Caudate nucleus (tissue), 63 donors: ENCODE measurements at places on chromosomes 3 and 15.

DNA sequence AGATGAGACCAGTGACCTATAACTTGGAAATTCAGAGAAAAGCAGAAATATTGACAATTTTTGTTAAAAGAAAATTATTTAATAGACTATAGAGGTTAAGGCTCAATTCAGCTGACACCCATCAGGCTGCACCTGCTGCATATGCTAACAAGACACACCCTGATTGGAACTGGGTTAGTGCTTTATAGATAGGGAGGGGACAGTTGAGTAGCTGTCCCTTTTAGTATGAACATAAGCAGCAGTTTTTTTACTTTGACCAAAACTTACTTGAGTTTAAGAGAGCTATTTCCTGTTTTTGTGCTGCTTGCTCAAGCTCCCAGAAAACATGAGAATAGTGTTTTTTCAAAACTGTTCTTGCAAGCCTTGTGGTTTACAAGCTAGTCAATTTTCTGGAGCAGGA is 292.6 kb downstream of the LRRC3B start:
- no peak for DNase-seq

DNA sequence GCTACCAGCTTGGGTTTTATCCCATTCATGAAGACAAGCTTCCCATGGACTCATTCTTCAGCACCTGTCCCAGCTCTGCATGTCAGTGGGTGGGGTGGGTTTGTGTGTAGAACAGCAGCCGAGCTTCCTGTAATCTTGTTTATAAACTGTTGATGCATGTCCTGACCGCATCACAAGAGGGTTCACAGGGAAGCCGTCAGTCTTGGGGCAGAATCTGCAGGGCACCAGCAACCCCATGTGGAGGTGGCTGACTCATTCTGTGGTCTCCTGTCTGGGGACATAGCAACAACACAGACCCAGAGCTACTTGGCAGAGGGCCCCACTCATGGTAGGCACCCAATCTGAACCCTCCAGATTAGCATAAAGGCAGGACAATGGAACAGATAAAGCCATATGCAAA is 35.6 kb downstream of the DAPK2 start:
- no peak for DNase-seq

DNA sequence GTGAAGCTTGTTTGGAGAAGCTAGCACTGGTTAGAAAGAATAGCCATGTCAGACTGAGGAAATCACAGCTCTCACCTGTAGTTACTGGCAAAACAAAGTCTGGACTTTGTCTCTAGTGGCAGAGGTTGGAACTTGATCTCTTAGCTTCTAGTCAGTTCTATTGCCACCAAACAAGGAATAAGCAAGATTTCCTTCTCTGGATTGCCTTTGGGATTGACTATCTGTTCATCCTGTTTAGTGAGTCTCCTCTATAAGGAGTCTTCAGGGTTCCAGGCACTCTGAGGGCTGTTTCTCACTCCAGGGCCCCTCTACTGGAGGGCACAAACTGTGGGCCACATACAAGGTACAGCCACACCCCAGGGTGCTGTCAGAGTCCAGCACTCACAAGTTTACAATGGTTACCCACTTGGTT is 426.6 kb upstream of the THBS1 start:
- DNase-seq: no peak

DNA sequence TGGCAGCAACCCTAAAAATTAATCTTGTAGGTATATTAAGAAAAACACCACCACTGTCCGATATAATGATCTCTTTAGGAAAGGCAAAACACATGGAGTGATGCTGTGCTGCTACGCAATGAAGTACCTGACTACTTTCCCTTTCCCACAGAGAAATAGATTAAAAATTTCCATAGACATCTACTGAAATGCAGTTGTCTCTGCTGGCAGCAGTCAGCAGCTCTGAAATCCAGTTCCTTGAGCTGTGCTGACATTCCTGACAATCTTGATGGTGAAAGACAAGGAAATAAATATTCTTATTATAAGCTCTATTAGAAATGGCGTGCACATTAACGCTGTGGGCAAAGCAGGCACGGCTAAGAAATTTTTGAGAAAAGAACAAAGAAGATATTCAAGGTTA is 287.6 kb downstream of the IL5RA start:
- no peak for DNase-seq

DNA sequence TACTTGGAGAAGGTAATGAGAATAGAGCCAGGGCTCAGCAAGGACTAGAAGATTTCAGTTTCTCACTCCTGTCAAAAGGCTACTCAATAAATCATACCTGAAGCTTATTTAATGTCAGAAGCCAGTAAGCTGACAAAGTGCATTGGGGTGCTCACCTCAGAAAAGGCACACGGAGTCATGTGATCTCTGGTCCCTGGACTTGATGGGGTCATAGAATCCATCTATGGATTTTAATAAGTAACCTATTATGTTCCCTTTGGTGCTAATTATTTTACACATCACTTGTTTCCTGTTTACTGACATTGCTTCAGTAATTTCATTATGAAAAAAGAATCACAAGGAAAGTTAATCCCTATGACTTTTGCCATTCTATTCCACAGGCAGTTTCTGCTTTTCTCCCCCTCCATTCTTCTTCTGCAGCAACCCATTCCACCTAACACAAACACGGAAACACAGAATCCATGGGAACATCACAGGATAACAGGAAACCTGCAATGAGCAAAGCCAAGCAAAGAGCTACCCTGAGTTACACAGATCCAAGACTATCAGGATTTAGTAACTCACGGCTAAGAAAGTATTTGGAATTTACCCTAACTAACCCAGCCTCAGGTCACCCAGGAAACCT is 159.6 kb downstream of the MEIS2 start:
- DNase-seq: no peak

- DNase-seq: no peak
Measured at GRCh38 chr3:27976933-27977332, 254.8 kb upstream of the EOMES start.

DNA sequence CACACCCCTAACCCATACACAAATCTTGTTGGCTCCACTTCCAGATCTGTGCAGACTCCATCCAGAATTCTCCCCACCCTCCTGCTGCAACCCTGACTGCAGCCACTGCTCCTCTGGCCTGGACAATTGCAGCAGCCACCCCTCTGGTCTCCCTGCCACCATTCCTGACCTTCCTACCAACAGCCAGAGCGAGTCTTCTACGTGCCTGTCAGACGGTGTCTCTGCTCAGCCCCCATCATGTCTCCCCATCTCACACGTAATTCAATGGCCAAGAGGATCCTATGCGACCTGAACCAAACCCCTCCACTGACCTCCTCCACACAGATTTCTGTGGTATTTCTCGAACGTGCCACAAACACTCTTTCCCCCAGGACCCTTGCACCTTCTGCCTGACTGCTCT is 103.3 kb downstream of the TPRA1 start:
- no peak for DNase-seq

DNA sequence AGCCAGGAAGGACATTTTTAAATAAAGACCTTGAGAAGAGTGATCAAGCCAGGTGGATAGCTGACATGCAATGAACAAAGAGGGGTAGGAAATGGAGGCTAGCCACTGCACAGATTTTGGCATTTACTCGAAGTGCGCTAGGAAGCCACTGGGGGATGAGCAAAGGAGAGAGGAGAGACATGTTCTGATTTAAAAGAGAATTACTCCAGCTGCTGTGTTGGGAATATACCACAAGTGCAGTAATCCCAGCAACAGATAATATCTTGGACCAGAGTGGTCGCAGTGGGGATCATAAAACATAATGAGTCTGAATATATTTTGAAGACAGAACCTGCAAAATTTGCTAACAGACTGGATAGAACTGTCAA is 19.9 kb downstream of the KPNA4 start:
- DNase-seq: no peak

DNA sequence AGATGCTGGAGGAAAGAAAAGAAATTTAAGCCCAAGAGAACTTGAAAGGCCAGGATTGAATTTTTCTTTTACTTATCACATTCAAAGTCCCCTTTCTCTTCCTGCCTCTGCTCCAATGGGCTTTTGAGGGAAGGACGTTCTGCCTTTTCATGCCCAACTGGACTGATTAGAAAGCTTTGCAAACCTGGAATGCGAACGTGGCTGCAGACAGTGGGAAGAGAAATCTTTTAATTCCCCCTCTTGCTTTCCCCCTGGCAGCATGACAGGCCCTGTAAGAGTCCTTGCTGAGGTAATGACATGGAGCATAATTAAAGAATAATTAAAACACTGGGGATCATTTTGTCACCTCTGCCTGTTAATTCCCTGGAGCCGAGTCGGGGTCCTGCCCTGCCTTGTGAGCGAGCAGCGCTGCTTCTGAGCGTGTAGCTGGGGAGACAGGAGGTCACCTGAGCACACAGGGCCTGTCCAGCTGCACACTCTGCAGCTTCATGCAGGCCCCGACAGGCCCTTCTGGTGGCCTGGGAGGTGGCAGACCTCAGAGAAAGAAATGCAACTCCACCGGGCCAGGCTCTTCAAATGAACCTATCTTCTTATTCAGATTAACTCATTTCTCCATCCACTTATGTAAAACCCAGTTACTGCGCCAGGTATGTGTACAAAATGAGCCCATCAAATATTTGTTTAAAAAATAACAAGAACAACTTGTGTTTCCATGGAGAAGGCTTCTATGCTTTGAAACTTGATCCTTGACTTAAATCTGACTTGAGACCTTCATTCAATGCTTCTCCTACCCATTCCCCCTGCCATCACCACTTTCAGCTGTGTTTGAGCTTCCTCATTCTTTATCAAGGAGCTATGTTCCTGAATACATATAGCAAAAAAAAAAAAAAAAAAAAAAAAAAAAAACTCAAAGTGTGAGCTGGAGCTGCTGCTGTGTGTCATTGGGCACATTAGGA is 628.2 kb upstream of the CFAP20DC start:
- DNase-seq: no peak

- no peak for DNase-seq
Measured at GRCh38 chr3:158128755-158129154, 18.9 kb downstream of the RSRC1 start.

DNA sequence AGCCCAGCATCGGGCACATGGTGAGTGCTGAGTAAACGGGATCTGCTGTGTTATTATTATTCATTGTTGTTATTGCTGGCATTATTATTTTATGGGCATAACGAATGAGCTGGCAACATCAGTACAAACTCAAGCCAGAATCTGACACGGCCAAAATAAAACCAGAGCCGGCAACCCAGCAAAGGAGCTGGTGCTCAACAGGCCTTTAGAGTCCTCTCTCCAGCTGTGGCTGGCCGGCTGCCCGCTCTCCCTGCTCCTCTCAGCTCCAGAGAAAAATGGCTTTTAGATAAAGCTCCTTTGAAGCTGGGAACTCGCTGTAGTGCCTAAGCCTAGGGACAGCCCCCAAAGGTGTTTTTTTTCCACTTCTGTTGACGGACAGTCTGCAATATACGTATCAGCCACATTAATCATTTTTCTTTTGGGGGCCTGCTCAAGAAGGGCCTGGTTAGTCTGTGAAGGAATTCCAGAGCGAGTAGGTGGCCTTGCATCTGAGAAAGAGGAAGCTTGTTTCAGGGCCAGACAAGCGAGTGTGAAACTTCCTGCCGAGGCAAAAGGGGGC is 193.9 kb upstream of the UBE2E1 start:
- peak; percentile 77 for DNase-seq

DNA sequence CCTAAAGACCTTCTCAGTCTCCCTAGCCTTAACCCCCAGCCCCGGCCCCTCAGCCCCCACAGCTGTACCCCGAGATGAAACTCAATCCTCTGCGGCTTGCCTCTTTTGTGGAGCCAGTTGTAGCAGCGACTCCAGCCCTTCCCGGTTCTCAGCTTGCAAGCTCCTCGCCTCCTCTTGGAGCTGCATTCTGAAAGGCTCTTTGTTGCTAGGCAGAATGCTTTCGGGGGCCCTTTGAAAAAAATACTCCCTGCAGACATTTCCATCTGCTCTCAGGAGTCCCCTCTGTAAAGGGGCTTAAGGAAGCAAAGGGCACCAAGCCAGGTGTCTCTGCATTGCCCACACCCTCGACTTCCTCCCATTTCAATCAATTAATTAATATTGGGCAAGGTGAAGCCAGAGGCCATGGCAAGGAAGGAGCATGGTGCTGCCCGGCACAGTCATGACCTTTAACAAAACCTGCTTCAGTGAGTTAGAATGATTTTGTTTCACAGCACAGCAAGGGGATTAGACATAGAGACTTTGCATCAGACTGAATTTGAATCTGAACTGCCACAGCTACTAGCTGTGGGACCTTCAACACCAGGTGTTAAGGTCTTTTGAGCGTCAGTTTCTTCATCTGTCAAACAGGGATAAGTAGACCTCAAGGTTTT is 65.5 kb downstream of the SRGAP3 start:
- no peak for DNase-seq

DNA sequence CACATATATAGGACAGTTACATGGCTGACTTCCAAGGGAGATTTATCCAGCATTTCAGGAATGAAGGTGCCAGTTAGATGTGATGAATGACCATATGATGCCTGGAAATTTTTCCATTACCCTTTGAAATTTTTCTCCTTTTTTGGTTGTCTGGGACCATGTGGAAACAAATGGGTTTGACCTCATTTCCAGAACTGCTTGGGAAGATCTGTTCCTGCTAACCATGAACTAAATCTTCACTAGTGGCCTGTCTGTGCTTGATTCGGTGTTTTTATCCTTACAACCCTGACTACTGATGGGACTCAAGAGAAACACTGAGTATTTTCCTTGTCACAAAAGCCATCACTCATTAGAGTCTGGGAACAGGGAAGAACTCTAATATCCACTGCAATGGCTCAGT is 409.4 kb downstream of the PDCD6IP start:
- no peak for DNase-seq

GRCh38 chr15:66868918-66869317 is 166.9 kb downstream of the SMAD6 start:
- no peak for DNase-seq

GRCh38 chr3:108091498-108092250 is 843 bp upstream of the CD47 start:
- DNase-seq: no peak

DNA sequence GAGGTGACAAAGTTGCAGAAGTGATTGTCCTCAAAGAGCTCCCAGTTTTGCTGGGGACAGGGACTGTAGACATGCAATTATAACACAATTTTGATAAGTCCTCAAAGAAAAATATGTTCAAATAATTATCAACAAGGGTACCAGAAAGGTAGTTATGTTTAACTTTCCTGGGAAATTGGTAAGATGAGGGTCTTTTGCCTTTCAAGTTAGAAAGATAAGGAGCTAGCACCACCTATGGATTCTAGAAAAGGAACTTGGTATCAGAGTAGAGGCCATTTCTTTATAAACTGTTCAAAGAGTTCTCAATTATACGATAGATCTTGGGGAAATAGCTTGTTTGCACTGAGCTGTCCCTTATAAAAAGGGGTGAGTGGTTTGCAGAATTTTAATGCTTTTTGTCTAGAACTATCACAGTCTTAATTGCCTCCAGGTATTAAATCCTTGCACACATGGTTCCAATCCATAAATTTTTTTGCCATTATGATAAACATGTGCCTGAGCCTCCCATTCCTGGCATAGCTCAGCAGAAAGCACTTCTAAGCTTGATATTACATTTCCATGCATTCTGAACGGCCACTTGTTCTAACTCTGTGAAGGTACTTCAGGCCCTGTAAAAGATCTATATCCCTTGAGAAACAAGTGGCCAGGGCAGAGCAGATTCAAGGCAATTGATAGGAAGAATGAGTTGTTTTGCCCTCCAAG is 247.5 kb upstream of the LRIG1 start:
- DNase-seq: no peak

- no peak for DNase-seq
Measured at GRCh38 chr3:127208483-127209100, 15.7 kb downstream of the PRR23E start.
